ENCODE measurements at places on chromosomes 3 and 15.

GRCh38 chr15:98286831-98287230 is 326.3 kb downstream of the ARRDC4 start:
- DNase-seq: no peak

- no peak for DNase-seq
These were observed 844 bp downstream of the NR2F2 start for GRCh38 chr15:96331144-96331944.

DNA sequence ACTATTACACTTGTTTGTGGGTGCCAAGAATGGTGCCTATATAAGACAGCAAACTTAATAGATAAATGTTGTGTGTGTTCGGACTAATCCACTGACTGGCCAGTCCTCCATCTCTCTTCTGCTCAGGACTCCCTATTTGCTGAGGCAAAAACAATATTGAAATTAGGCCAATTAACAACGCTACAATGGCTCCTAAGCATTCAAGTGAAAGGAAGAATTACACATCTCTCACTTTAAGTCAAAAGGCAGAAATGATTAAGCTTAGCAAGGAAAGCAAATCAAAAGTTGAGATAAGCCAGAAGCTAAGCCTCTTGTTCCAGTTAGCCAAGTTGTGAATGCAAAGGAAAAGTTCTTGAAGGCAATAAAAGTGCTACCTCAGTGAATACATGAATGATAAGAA is 126.9 kb downstream of the CCNL1 start:
- no peak for DNase-seq

DNA sequence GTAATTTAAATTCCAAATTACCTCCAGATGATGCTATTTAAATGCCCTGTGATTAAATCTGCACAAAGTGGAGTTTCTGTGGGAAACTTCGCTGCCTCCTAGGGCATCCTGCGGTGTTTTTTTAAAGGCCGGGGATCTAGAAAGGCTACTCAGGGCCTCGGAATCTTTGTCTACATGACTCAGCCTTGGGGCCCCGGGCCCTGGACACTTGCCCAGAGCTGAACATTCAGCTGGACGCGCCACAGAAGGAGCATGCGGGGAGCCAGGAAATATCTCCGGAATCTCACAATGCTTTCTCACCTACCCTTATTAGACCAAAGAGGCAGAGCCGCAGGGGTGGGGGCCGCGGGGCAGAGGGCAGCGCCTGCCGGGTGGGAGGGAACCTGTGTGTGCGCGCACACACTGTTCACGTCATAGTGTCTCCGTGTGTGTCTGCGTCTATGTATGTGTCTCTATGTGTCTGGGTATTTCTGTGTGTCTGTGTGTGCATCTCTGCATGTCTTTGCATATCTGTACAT is 145.5 kb upstream of the TPM1 start:
- DNase-seq: no peak

- DNase-seq: no peak
These were observed 260.2 kb downstream of the KLF13 start for GRCh38 chr15:31586841-31587240.

DNA sequence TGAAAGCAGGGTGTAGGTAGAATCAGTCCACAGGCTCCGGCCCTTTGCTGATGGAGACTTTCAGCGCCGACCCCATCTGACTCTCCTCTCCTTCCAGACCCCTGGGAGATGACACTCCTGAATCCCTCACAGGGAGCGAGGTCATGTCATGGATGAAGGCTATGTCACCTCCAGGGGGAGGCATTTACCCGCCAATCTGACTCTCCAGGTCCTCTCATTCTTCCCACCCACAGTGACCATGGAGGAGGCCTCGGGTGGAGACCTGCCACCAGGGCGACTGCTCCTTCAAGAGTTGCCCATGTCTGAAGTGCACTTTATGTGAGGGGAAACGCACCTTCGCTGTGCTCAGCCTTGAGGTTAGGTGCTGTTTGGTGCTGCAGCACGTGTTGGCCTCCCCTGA is 112.7 kb downstream of the KLF13 start:
- DNase-seq: no peak

- no peak for DNase-seq
These were observed 92.7 kb downstream of the UACA start for GRCh38 chr15:70670680-70671079.

All from stimulated activated CD4-positive, alpha-beta T cell treated with anti-CD3 and anti-CD28 coated beads, TNF-alpha, amount 100 ng/mL, for 48 hours (primary cell).